ENCODE measurements at places on chromosomes 1 and 21.

DNA sequence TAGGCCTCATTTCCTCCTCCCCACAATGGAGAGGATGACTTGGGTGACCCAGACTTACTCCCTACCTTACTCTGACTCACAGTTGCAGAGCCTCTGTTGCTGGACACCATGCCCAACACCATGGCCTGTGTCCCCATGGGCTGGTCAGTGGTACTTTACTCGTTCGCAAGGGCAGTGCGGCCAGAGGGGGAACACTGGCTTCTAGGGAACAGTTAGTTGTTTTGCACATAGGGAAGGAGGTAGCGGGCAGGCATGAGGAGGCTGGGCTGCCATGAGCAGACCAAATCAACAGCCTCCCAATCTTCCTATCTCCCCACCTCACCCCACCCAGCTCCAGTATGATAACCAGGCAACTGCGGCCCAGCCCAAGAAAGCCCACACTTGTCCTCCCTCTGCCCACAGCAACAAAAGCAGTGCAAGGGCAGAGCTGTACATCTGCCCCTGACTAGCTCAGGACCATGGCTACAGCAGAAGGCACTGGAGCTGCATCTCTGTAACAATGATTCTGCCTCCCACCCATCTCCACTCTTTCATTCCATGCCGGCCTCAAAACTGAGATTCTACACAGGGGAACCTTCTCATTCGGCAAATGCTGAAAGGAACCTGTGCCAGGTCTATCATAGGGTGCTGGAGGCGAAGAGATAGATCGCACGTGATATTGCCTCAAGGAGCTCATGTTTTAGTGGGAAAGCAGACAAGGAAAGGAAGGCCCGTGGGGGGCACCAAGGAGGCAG, 18.6 kb downstream of the TAL1 start:
- no peak for DNase-seq

DNA sequence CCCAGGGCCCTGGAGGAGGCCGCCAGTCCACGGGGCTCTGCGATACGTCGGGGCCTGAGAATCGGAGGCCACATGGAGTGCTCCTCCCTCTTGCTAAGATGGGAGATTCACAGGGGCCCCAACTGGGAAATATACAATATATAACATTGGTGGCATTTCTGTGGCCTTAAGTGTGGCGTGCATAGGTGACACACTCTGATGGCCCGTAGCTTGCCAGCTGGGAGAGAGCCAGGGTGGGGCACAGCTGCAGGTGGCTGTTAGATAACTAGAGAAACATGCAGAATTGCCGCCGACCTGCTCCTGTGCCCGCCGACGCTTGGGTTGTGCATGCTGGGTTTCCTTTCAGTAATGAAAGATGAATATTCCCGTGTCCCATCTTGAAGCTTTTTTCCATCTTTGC, 30.1 kb downstream of the UMODL1 start:
- DNase-seq: no peak

GRCh38 chr1:93537924-93538323, 90.0 kb downstream of the FNBP1L start:
- DNase-seq: no peak

DNA sequence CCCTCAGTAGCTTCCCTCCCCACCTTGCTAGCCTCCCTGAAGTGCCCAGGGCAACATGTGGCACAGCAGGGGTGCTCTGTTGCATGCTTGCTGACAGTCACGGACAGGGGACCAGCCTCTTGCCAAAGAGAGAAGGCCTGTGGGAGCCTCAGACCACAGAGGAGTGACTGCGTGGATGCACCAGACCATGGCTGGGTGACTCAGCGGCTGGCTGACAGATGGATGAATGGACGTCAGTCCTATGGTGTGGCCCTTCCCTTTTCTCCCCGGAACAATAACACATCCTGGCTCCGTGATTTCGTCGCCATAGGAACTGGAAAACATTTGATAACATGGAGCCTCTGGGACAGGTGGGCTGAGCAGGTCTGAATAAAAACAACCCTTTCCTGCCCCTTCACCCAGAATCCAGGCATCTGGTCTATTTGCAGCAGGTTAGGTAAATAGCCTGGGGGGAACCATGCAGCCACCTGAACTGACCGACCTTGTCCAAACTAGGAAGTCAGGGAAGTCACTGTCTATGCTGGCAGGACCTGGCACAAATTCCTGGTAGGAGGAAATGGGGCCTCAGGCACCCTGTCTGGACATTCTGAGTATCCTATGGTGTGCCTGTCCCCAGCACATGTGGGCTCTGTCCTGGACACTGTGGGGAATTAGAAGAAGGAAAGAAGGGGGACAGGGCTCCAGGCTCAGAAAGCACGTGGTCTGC, 53.3 kb downstream of the NENF start:
- no peak for DNase-seq

- DNase-seq: no peak
These were observed 11.5 kb upstream of the KCNAB2 start for GRCh38 chr1:6033986-6034749.

DNA sequence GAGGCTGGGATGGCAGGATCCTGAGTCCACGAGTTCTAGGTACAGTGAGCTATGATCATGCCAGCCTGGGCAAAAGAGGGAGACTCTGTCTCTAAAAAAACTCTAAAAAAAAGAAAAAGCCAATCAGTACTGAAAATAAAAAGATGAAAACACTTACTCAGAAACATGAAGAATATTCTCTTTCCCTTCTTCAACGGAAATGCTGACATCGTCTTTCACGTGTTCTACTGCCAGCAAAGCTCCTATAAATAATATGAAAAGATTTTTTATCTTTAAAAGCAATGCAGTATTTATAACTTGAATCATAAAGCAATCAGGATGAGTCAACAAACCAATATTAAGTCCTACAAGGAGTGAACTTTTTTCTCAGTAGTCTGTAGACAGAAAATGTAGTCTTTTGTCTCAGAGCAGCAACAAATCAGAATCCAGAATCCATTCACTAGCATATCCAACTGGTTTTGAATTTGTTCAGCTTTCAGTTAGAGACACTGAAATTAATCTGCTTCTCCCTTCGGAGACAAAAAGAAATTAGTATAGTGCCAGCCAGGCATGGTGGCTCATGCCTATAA, 6.2 kb downstream of the EPRS1 start:
- no peak for DNase-seq

DNA sequence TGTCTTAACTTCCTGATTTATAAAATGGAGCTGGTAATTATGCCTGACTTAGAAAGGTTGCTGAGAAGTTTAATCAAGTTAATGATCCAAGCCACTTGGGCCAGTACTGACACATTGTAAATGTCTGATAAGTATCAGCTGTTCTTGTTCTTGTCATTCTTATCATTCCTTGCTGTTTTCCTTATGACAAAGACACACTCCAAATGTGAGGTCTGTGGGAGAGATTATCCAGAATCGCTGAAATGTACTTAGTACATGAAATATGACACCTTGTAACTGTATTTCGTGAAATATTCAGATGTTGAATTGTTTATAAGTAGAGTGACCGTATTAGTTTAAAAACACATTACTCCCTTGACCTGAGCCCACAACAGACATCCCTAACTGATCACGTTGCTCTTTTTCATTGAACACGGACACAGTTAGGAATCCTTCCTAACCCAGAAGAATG, 6.1 kb downstream of the AADACL4 start:
- no peak for DNase-seq

DNA sequence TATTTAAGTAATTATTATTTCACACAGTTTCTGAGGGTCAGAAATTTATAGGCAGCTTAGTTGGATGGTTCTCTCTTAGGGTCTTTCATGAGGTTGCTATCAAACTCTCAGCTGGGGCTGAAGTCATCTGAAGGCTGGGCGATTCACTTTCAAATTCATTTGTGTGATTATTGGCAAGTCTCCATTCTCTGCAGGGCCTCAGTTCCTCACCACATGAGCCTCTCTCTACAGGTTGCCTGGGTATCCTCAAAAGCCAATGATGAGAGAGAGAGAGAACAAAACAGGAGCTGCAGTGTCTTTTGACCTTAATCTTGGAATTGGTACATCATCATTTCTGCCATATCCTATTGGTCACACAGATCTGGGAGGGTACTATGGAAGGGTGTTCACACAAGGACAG, 29.6 kb upstream of the COG2 start:
- no peak for DNase-seq

DNA sequence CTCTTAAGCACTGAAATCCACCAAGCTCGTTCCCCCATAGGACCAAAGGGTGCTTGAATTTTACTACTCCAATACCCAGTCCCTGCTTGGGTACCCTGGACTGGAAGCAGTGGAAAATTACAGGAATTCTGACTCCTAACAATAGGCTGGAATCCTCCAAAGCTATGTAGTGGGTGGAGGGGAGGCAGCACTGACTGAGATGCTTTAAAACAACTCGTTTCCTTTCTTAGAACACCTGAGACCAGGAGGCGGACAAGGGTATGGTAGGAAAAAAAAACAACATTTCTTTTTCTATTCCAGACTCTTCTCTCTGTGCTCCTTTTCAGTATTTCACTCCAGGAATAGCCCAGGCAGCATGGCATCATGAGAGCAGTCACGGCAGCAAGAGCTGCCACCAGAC, 2.3 kb downstream of the PEF1 start:
- no peak for DNase-seq

DNA sequence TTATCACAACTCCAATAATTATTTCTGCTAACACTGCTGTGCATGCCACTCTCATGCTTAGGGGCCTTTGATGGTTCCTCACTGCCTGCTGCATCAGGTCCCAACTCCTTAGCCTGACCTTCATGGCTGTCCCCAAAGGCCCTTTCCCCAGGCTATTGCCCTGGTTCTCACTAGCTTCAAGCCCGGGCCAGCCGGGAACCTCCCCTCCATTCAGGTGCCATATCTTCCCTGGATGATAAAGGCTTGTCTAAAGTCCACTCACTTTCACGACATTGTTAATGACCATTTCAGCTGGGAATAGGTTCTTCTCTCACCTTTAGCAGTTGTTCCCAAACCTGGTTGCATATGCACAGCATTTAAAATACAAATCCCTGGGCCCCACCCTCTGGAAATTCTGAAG, 95.8 kb downstream of the CNIH3 start:
- DNase-seq: no peak

GRCh38 chr1:180854001-180854400, 58.7 kb upstream of the KIAA1614 start:
- no peak for DNase-seq

DNA sequence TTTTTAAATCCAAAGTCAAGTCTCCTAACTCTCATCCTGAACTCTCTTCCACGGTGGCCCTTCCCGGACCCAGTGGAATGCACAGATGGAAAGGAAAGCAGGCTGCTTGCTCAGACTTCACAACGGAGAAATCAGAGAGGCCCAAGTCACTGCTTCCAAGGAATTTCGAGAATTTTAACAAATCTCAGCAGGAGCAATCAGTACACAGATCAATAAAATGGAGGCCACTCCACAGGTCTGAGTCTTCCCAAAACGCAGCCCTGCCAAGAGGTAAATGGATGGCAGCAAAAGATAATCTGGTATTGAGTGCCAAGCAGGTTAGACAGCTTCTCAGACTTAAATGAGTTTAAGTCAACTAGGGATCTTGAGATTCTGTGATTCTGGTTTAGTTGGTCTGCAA, 81.1 kb upstream of the TIAM1 start:
- no peak for DNase-seq

GRCh38 chr1:184518736-184519357, 132.0 kb downstream of the C1orf21 start:
- DNase-seq: no peak

GRCh38 chr1:116934586-116935207, 25.0 kb downstream of the PTGFRN start:
- DNase-seq: no peak

- no peak for DNase-seq
These were observed 1279.1 kb downstream of the NCAM2 start for GRCh38 chr21:22277341-22277740.

GRCh38 chr1:162144853-162145252, 75.4 kb downstream of the NOS1AP start:
- DNase-seq: no peak

- DNase-seq: no peak
These were observed 109.8 kb downstream of the HMCN1 start for GRCh38 chr1:185843986-185844385.

GRCh38 chr1:24526940-24527542, 24.4 kb downstream of the RCAN3 start:
- no peak for DNase-seq

- no peak for DNase-seq
These were observed 187.2 kb downstream of the NTNG1 start for GRCh38 chr1:107328087-107328486.

DNA sequence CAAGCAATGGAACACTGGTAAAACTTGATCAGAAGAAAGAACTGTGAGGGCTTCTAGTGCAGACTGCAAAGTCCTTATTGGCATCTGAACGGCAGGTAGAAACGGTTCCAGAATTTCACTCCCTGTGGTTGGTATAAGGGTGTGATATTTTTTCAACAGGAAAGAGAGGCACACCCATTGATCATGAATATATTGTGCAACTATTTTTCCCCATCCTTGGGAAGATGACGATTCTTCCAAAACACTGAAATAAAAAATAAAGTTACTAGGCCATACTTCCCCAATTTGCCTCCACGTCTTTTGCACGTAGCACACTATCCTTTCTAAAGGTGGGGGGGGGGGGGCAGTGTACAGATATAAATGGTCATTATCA, 49.6 kb downstream of the TARBP1 start:
- no peak for DNase-seq

DNA sequence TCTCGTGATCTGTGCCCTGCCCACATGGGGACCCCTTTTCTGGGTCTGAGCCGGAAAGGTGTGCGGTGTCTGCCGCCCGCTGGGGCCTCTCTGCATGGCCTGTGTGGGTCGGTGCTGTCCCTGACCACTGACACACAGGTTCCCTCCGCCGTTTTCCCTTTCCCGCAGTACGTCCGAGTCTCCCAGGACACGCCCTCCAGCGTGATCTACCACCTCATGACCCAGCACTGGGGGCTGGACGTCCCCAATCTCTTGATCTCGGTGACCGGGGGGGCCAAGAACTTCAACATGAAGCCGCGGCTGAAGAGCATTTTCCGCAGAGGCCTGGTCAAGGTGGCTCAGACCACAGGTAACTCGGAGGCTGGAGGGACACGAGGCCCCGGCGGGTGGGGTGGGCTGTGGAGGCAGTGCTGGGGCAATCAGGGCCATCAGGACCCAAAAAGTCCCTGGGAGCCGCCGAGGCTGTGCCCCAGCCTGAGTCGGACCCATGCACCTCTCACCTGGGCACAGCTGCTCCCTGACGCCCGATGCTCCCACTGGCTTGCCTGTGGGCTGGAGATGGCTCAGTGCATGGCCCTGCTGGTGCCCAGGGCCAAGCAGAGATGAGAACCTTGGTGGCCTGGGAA, 13.3 kb downstream of the TRPM2 start:
- DNase-seq: no peak

GRCh38 chr1:235901461-235901860, 34.8 kb upstream of the LYST start:
- DNase-seq: no peak

- no peak for DNase-seq
These were observed 21.8 kb downstream of the COA7 start for GRCh38 chr1:52676249-52676903.

- DNase-seq: no peak
These were observed 35.4 kb downstream of the WNT2B start for GRCh38 chr1:112544011-112544688.

GRCh38 chr1:153395776-153396175, 4.9 kb upstream of the S100A8 start:
- no peak for DNase-seq

- DNase-seq: no peak
These were observed 36.9 kb downstream of the PIK3C2B start for GRCh38 chr1:204457666-204458065.

- no peak for DNase-seq
These were observed 21.8 kb upstream of the SDHB start for GRCh38 chr1:17075470-17076255.
